Activated T-helper 9 cell treated with anti-CD3 and anti-CD28 coated beads, Interleukin-2, amount 50 U/mL, for 16 hours (primary cell): ENCODE measurements at places on chromosomes 6 and 20.

DNA sequence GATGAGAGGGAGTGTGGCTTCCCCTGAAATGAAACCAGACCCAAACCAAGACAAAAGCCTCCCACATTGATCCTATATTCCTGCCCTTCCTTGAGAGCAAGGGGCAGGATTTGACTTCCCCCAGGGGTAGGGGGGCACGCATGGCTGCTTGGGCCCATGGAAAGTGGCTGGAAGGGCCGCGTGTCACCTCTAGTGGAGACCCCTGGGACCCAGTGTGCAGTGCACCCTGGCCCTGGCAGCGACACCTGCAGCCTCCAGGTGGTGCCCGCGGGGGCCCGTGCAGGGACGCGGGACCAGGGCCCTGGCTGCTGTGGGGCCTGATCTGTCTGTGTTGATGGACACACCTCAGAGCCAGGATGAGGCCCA is 18.0 kb upstream of the SLCO4A1 start:
- no peak for DNase-seq

- DNase-seq: no peak
Measured at GRCh38 chr6:158648682-158649131, 1.1 kb upstream of the SYTL3 start.

DNA sequence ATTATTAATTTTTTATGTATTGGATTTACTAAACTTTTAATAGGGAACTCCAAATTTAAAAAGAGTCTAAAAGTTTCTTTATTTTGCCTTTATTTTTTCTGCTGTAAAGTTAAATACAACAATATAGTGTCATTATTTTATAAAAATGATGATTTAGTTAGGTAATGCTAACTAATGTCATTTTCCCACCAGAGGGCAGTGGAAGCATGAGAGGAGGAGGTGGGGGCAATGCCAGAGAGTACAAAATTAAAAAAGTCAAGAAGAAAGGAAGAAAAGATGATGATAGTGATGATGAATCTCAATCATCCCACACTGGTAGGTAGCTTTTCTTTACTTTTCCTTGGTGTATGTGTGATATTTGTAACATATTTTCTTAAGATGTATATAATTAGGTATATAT is 20.2 kb upstream of the FHL5 start:
- DNase-seq: no peak

DNA sequence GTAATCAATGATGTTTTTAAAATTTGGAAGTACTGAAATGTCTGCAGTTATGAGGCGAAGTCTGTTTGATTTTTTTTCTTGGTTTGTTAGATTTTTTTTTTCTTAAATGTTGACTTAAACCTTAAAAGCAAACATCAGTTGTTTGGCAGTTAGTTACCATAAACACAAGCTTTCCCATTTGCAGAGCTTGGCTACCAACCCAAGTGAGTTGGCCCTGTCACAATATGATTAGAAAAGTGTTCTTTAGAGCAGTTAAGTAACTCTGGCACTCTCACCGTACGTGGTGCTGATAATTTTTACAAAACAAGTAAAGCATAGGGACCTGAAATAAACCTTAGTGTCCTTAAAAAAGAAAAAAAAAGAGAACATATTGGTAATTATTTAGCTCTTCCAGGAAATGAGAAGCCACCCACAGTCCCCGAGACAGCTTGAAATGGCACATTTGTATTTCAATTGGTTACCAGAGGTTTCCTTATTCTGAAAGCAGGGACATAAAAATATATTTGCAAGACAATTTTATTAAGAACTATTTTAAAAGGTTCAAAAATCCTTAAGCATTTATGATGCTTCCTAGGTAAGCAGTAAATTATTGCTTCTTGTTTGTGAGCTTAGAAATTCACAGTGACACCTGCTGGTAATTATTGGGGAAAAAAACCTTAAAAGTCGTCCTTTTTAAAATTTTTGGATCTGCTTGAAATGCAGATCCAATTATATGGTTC is 3.9 kb downstream of the HEY2 start:
- no peak for DNase-seq

GRCh38 chr6:39335780-39336545 is 13.5 kb upstream of the KCNK16 start:
- DNase-seq: no peak

GRCh38 chr6:21158873-21159272 is 434.7 kb upstream of the SOX4 start:
- no peak for DNase-seq

DNA sequence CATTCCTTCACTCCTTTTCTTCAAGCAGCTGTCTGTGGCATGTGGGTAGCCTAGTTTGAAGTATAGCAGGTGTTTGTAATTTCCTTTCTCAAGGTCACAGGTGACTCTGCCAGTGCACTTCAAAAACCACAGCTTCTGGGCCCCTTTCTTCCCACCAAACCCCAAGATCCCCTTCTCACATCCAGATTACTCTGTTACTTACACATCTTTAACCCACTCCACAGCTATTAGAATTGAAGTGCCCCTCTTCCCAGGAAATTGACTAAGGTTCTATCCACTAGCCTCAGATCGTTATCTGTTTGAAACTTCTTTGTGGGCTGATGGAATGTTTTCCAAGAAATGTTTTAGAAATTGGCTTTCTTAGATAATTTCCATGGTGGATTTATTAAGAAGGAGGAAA is 150.8 kb downstream of the AHI1 start:
- DNase-seq: no peak

DNA sequence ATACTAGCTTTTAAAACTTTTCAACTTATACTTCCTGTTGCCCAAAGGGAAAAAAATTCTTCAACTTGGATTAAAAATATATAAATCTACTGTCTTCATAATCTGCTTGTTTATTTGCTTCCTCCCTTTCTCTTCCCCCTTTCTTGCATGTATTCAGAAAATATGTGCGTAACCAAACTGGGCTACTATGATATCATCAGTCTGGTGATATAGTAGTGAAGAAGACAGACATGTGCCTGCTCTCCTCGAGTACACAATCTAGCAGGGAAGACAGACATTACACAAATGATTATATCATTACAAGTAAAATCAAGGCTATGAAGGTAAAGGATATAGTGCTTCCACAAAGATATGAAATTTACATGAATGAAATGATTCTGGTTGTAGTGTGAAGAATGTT is 31.0 kb downstream of the IBTK start:
- DNase-seq: no peak
